ENCODE measurements at places on chromosomes 4 and X.
A peak's percentile ranks its signal among the peaks of the same experiment; 100 is the strongest.

DNA sequence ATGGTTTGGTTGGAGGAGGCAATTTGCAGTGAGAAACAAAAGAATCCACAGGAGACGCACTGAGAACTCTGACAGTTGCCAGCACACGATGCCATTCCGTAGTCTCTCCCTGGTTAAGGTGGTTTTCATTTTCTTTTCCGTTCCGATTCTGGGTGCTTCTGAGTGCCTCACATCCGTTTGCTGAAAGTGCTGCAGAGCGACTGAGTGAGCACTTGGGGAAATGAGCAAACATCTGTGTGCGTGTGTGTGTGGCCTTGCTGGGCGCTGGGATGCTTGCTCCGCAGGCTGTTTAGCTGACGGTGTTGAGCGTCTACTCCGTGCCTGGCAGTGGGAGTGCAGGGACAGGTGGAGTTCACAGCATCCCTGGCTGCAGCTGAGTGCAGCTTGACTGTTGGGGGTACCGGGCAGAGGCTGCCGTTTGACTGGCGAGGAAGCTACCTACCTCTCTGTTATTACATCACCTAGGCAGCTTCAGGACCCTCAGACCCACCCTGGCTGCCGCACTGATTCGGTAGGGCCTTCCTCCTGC lies 49.3 kb downstream of the SORCS2 start:
- DNase-seq: no peak

DNA sequence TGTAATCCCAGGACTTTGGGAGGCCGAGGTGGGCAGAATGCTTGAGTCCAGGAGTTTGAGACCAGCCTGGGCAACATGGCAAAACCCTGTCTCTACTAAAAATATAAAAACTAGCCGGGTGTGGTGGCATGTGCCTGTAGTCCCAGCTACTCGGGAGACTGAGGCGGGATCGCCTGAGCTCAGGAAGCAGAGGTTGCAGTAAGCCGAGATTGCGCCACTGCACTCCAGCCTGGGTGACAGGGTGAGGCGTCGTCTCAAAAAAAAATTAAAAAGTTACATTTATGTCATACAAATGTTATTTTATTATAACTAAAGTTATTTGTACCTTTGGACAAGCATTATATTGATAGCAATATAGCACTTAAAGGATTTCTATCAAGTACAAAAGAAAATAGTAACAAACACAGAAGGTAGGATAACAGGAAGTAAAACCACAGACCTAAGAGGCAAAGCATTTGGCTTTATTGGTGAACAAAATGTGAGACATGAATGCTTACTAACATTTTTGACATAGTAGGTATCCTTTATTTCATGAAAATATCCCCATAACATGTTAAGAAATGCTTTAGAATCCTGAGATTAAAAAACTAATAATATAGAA lies 51.5 kb downstream of the TMEM165 start:
- no peak for DNase-seq

- DNase-seq: no peak
These were observed 215.9 kb downstream of the GUCY2F start for GRCh38 chrX:109266034-109266433.

DNA sequence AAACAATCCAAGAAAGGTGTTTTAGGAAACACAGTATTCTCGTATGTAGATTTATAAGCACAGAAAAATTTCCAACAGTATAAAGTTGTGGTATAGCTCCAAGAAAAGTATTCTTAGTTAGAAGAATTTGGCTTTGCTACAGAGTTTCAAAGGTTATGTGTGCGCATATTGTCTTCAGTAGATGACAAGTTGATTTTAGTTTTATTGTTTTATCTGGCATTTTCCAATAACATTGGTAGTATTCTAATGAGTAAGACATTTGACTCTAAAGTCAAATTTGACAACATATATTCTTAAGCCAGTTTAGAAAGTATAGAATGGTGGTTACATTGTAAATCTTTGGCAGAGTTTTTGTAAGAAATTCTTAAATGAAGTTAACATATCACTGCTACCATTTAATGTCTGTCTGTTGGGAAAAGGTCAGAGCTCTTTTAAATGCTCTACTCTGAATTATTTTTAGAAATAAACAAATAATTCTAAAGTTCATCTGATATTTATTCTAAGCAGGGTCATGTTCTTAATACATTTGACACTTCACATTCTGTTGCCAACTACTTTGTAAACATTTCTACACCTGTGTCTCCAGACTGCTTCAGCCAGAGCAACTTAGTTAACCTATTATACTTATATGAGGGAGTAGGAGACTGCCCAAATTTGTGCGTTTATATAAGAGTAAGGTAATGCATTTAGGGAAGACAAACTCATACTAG lies 30.0 kb downstream of the CLCN3 start:
- DNase-seq: no peak

DNA sequence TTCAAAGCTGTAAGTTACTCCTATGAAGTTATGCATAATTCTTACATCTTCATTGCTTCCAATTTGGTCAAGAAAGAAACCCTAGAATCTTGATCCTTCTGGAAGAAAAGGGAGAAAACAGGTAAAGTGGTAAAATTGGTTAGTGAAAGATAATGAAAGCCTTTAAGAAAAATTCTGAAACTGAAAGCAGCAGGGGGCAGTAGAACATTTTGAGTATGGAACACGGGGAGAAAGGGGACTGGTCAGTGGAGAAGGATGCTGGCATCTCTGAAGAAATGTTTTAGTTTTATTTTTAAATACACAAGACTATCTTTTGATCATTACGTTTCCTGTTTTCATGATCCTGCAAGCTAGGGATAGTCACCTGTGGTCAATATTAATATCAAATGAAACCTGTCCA lies 54.3 kb downstream of the SLIT2 start:
- DNase-seq: no peak

DNA sequence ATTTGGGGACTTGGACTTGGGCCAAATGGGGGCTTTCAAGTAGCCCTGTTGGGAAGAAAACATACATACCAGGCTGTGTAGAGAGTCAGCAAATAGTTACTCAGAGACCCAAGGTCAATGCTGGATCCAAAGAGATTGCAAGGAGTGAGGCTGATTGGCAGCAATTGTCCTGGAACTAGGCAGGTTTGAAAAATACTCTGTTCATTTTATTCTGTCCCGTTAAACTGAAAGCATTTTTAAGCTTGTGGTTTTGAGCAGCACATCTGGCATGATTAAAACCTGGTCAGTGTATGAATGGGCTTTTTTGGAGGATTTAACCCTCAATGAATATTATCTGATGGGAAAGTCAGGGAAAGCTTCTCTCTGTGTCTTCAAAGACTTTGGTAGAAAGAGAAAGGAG lies 294.3 kb upstream of the BOD1L1 start:
- DNase-seq: no peak

DNA sequence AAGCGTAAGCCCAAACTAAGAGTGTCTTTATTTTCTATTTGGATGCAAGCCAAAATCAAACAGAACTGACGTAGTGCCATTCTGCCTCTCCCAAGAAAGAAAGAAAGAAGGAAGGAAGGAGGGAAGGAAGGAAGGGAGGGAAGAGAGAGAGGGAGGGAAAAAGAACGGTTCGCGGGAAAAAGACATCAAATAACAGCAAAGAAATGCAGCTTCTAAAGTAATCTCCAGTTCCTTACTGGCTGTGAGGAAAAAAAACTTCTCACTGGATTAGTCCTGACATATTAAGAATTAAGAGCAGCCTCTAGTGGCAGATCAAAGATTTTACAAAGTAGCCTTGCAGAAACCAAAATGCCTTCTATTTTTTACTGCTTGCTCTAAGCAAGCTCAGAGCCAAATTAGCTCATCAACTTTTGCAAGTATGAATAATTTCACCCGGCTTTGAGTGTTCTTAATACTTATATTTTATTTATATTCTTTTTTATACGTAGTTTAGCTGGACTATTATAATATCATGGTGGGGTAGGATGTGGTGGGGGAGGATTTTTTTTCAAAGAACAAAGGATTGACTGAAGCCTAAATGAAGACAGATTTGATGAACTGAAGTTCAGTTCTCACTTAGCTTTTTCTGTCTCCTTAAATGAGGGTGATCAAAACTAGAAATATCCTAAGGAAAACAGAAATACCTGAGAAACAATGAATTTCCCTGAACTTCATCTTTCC lies 36.6 kb downstream of the PITX2 start:
- DNase-seq: peak; percentile 57

GRCh38 chr4:71004281-71004851 lies 10.9 kb downstream of the DCK start:
- no peak for DNase-seq

DNA sequence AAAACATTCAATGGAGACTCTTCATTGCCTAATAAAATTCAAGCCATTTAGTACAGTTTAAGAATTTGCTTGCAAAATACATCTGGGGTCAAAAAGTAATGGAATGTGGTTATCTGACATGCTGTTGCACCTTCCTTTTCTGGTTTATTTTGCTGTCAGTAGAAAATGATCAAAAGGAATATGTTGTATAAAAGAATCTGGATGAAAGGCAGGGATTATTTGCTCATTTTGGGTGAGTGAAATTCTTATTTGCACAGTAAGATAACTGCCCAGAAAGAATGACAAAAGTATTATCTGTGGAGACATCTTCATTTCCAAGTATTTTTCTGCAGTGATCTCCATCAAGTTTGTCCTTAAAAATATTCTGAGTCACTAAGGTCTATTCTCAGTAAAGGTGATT lies 30.4 kb downstream of the BOD1L1 start:
- DNase-seq: no peak

GRCh38 chr4:82745173-82745842 lies 53.3 kb downstream of the SCD5 start:
- no peak for DNase-seq

GRCh38 chr4:71441186-71442169 lies 102.7 kb downstream of the SLC4A4 start:
- DNase-seq: no peak

- DNase-seq: no peak
These were observed 67.9 kb downstream of the KLHL34 start for GRCh38 chrX:21590012-21590776.

GRCh38 chr4:40325406-40326019 lies 9.6 kb upstream of the CHRNA9 start:
- peak; percentile 48 for DNase-seq

DNA sequence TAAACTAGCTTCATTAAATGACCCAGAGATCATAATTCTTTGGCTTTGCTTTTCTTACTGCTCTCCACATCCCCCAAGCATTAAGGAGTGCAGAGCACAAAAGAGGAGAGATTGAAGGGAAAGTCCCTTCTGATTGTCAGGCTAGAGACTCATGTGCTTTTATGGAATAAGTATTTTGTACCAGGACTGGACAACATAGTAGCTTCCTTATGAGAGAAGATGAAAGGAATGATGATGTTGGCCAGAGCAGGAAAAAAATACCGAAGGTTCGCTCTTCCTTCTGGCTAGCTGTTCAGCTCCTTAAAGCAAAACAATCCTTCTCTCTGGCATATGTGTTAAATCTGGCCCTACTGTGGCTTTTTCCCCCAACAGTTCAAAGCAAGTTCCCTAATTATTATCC lies 53.1 kb downstream of the HOPX start:
- DNase-seq: no peak

DNA sequence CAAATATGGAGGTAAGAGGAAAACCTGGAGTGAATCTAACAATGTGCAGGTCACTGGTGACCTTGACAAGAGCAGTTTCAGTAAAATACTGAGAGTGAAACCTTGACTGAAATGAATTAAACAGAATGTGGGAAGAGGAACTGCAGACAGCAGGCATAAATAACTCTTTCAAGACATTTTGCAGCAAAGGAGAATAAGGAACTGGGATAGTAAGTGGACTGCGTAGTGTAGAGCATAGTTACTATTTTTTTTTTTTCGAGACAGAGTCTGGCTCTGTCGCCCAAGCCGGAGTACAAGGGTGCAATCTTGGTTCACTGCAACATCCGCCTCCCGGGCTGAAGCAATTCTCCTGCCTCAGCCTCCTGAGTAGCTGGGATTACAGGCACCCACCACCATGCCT lies 24.0 kb downstream of the RBMX start:
- DNase-seq: no peak

DNA sequence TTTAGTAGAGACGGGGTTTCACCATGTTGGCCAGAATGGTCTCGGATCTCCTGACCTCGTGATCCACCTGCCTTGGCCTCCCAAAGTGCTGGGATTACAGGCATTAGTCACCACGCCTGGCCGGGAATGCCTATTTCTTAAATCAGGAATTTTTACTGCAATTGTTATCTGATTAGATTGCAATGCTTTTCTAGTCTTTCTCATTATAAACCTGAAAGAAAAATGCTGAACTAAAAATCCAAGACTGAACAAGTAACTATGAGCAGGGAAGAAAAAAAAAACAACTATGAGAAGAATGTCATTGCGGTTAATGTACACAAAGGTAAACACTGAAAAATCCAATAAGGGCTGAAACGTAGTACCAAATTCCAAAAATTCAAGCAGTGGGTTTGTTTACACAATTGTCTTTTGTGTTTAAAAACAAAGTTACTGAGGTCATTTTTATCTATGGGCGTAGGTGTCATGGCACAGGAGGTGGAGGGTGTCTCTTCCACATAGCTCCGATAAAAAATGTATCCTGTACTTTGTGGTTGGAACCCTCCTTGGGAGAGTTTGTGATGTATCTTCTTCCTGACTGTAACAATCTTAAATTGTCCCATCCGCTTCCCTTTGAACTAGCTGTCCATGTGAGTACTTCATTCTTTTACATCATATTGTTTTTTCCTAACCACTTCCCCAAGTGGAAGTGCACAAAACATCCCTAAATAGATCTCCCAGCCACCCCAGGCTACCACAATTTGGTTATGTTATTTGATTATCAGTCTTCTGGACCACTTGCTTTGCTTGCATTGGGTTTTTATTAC lies 11.1 kb upstream of the TMEM156 start:
- no peak for DNase-seq

DNA sequence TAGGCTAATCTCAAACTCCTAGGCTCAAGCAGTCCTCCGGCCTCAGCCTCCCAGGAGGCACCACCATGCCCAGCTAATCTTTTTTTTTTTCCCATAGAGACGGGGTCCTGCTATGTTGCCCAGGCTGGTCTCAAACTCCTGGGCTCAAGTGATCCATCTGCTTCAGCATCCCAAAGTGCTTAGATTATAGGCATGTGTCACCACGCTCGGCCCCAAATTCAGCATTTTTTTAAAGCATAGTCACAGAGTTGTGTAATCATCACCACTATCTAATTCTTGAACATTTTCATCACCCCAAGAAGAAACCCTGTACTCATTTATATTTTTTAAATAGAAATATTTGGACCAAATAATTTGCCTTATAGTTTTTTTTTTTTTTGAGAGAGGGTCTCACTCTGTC lies 10.3 kb downstream of the CENPI start:
- no peak for DNase-seq

DNA sequence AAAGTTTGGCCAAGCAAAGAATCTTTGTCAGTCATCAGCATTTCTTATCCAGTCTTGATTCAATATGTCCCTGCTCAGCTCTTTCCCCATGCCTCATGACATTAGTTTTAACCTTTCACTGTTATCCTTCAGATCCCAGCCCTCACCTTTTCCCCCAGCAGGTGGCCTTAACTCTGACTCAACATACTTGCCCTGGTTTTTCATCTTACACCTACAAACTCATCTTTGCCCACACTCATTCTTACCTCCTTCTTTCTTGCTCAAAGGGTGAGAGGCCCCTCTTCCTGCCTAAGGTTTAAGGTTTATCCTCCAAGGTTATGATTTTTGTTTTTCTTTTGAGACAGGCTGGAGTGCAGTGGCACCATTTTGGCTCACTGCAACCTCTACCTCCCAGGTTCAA lies 10.6 kb upstream of the ANXA5 start:
- DNase-seq: no peak

GRCh38 chr4:94409962-94410361 lies 41.8 kb upstream of the PDLIM5 start:
- no peak for DNase-seq

- no peak for DNase-seq
These were observed 174.6 kb downstream of the SOWAHB start for GRCh38 chr4:76723373-76723772.

GRCh38 chr4:154719087-154719486 lies 24.7 kb upstream of the LRAT start:
- no peak for DNase-seq

GRCh38 chrX:65596270-65597034 lies 61.9 kb upstream of the LAS1L start:
- no peak for DNase-seq

Measured in HEK293T (cell line).